T-helper 17 cell (primary cell): ENCODE measurements at places on chromosomes 12 and 14.

DNA sequence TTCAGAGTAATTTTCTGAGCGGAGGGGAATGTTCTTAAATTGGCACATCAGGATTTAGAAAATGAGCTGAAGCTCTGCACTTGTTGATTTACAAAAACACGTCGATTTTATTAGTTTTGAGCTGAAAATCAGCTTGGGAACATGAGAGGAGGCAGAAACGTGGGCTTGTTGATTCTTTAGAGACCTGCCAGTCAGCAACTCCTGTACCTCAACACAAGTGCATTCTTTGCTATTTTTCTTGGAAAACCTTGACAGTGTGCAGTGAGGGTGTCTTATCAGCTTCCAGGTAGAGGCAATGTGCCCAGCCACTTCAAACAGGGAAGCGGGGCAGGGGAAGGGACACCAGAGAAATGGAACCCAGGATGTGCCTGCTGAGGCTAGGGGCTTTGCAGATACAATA lies 102.8 kb upstream of the COCH start:
- DNase-seq, result no peak

- DNase-seq, result no peak
These were observed 90.2 kb downstream of the NTN4 start for GRCh38 chr12:95700316-95700785.

GRCh38 chr12:65415826-65416225 lies 137.3 kb downstream of the MSRB3 start:
- DNase-seq, result no peak

DNA sequence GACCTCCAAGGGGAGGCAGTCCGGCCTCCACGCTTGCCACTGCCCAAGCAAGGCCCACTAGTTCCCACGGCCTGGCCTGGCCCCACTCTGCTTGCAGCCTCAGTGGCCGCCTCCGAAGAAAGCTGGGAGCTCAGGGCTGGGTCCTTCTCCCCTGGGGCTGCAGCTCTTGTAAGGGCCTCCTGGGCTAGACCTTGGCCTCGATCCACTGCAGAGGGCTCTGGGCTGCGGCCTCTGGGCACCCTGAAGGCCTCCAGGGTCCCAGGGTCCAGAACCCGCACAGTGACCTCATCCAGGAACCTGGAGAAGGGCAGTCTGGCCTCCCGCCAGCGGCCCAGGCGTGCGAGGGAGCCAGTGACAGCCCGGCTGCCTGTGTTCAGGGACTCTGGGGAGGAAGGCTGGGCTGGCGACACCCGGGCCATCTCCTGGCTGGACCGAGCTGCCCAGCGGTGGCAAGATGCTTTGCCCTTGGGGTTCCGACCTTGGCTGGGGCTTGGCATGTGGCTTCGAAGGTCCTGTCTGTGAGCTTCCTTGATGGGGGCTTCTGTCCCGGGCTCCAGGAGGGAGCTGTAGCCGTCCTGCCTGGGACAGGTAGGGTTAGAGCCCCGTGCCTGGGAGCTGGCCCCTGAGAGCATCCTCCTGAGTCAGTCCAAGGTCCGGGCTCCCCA lies 9.8 kb downstream of the BEGAIN start:
- no peak for DNase-seq

GRCh38 chr12:31316891-31317290 lies 9.1 kb downstream of the SINHCAF start:
- DNase-seq, result no peak

DNA sequence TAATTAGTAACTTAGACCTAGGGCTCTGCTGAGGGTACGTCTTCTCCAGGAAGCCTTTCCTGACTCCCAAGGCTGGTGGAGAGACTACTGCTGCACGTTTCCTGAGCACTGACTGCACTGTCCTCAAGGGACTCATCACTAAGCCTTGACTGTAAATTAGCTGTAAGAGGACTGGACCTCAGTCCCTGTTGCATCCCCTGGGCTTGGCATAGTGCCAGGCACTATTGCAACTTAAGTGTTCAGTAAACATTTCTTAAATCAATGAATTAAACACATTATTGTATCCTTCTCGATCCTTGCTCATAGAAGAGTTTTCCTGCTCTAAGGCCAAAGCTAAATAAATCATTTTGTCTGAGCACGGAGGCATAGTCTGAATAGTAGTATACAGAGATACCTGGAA lies 31.9 kb upstream of the IFNG-AS1 start:
- no peak for DNase-seq

- DNase-seq, result peak; percentile 32
These were observed at the start of gene CDKL1 for GRCh38 chr14:50396631-50397389. CDKL1 (minus strand) TSS chr14:50396881; CDS start chr14:50395868, 1,013 bp downstream.

GRCh38 chr12:53577941-53578352 lies 48.2 kb downstream of the ATF7 start:
- no peak for DNase-seq

DNA sequence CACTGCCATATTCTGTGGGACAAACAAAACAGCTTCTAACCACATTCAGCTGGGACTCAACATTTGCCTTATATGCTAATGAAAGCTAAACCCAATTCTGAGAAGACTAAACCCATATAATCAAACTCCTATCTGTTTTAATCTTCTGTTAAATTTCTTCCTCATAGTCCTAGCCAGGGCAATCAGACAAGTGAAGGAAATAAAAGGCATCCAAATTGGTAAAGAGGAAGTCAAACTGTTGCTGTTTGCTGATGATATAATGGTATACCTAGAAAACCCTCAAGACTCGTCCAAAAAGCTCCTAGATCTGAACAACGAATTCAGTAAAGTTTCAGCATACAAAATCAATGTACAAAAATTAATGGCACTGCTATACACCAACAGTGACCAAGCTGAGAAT lies 157.1 kb downstream of the PHLDA1 start:
- no peak for DNase-seq

- no peak for DNase-seq
These were observed 51.3 kb downstream of the MON2 start for GRCh38 chr12:62517887-62518286.

DNA sequence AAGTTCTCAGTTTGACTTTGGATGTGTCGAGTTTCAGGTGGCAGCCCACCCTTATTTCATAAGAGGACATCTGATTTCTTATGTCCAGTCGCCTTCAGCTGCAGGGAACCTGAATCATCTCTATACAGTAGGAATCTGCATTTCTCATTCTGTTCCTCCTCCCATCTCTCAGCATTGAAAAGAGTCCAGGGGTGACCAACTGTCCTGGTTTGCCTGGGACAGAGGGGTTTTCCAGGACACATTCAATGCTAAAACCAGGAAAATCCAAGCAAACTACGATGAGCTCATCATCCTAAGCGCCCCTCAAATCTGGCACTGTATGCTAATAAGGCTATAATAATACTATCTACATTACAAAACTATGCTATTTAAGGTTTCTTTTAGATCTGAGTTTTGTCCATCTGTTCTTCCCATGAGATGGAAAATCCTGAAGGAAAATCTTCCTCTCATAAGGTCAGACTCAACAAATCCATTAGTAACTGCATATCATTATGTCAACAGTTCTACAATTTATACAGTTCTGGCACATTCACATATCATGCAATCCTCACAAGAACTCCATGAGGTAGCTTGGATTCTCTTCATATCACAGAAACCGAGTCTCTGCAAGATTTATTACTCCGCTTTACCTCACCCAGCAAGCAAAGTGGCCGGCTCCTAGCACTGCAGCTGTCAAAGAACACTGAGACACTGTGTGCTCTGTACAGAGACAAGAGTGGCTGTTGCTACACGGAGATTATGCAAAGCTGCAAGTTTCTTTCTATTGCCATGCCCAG lies 15.6 kb upstream of the CALM1 start:
- DNase-seq, result no peak

GRCh38 chr14:90551070-90551704 lies 154.4 kb downstream of the CALM1 start:
- DNase-seq, result no peak

DNA sequence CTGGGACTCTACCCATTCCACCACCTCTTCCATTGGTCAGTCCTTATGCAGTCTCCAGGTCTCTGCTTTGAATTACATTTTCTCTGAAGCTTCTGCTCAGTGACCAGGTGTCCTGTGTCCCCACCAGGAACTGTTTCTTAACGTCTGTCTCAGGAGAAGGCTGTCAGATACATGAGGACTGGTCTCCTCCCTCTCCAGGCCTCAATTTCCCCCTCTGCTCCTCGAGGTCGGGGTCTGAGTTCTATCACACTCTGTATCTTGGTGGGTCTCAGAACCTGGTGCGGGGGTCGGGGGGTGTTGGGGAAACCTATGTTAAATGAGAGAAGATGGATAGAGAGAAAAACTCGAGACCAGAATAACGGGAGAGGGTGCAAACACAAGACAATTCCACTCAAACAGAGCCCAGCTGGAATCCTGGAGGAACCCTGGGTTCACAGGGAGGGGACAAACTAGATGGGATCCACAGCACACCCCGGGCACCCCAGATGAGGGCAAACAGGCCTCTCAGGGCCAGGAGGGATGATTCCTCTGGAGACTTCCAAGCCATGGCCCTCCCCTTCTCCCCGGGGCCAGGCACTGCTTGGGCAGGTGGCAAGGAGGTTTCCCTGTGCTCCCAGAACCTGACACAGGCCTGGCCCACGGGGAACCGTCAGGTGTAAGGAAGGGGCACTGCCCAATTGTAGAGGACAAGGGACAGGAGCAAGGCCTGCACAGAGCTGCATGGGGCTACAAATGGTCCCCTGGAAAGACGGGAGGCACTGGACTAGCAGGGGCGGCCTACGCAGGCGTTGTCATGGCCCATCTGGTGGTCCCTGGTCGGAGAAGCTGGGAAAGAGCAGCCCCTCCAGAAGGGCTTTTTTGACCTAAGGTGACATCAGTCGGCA lies 313.2 kb upstream of the DIO3 start:
- no peak for DNase-seq

DNA sequence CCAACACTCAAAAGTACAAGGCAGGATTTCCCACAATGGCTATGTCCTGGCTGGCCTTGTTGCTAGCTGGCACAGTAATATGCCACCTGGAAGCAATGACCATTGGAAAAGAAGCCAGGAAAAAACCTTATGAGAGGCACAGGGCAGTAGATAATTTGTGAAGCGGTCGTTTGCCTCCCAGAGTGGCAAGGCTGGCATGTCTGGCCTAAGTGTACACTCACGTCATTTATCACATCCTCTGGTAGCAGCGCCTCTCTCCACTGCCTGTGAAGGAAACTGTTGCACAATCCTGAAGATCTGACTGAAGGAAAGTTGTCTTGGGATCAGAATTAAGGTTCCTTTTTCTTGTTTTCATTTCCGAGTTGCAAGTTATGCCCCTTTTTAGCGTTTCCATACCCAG lies 408.5 kb downstream of the ZFP36L1 start:
- DNase-seq, result no peak

DNA sequence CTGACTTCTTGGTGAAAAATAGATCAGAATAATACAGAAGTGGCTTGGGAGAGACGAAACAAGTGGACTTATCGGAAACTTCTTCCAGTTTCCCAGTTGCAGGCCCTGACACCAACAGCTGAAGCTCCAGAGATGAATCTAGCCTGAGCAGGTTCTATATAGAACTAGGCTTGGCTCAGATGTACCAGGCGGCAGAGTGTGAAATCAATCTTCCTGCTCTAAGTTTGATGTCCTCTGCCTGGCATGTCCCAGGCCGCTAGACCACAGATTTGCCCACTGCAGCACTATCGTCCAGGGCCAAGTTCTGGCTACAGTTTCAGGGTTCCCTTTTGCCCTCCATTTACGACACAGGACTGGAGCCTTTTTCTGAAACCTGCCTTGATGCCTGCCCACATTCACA lies 91.3 kb upstream of the PLEKHA5 start:
- DNase-seq, result no peak

- DNase-seq, result no peak
These were observed 337.9 kb downstream of the AACS start for GRCh38 chr12:125402874-125403789.

- no peak for DNase-seq
These were observed 2.4 kb downstream of the KRT76 start for GRCh38 chr12:52774629-52775250.

- no peak for DNase-seq
These were observed 100.2 kb downstream of the EPS8 start for GRCh38 chr12:15688838-15689625.

GRCh38 chr14:102279282-102279681 lies 25.7 kb downstream of the MOK start:
- DNase-seq, result no peak
